ENCODE measurements at places on chromosomes 12 and 14. TPM values are rescaled to one million over a fixed set of nuclear protein-coding genes. Genes with fewer than 3 reads are reported as not detected.

The C12orf50 gene
- 0.29 TPM for polyA plus RNA-seq

The FZD10 gene
- 1.9 TPM for polyA plus RNA-seq

The NKX2-1 gene
- polyA plus RNA-seq: 0.25 TPM

The TAS2R50 gene
- polyA plus RNA-seq: not detected

The RPS6KL1 gene
- 1.5 TPM for polyA plus RNA-seq

The PROX2 gene
- 1.1 TPM for polyA plus RNA-seq

The KRT77 gene
- not detected for polyA plus RNA-seq

The KCNMB4 gene
- polyA plus RNA-seq: 30.2 TPM
